ENCODE measurements at places on chromosomes 2 and 18. TPM values are rescaled to one million over a fixed set of nuclear protein-coding genes. Genes with fewer than 3 reads are reported as not detected.

The SLC9A4 gene
- 2.7 TPM for total RNA-seq

The NOL4 gene
- total RNA-seq: under 0.01 TPM

The NYAP2 gene
- total RNA-seq: under 0.01 TPM

The RTP5 gene
- not detected for total RNA-seq

The CYP27C1 gene
- total RNA-seq: 0.43 TPM

The SIGLEC15 gene
- 1.2 TPM for total RNA-seq

The CIB4 gene
- not detected for total RNA-seq

The LOXL3 gene
- 1.4 TPM for total RNA-seq

The PCARE gene
- not detected for total RNA-seq

The ARHGAP28 gene
- 0.21 TPM for total RNA-seq

The ANKRD30B gene
- total RNA-seq: not detected

The RBM43 gene
- 1.3 TPM for total RNA-seq

The GATA6 gene
- 5.1 TPM for total RNA-seq

The ABHD1 gene
- not detected for total RNA-seq
